Eye (tissue), 1 donor: ENCODE measurements at places on chromosomes 13 and 19.

- DNase-seq = no peak
Measured at GRCh38 chr13:20740021-20740420, 33.7 kb downstream of the EEF1AKMT1 start.

- DNase-seq = no peak
Measured at GRCh38 chr19:31946491-31946890, 398.9 kb upstream of the ZNF507 start.

- DNase-seq = no peak
Measured at GRCh38 chr13:103236213-103236612, 170.0 kb upstream of the SLC10A2 start.

DNA sequence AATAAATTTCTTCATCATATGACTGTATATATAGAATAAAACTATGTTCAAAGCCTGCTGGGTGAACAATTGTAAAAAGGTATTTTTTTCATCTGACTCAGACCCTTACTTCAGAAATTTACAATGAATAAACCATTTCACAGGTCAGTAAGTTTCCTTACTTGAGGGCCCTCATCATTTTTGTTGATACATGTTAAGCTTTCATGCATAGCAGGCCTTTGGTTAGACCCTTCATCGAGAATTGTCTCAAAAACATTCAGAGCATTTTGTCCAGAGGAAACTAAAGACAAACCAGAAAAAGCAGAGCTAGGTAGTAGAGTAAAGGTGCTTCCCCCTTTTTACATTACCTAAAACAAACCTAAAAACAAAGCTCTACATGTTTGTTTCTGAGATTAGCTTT, 46.2 kb downstream of the FNDC3A start:
- DNase-seq = no peak

DNA sequence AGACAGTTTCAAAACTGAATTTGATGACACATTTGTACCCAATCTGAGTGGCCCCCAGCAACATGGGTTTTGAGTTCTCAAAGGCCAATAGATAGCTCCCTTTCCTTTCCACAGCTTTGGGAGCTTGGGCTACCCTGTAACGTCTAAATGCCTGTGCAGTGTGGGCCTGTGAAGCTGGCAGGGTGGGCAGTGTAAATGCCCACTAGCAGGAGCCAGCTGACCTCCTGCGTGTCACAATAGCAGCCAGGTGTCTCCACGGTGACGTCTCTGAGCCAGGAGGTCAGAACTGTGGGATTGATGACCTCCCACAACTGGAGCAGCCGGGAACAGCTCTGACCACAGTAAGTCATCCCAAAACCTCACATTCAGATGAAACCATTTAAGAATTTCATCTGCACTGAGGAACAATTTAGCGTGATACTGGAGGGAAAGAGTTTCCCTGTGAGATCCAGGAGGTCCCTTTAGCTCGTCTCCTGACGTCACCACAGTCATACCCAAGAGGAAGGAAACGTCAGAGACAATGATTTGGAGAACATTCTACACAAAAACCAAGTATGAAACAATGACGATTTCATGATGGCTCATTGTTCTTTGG, at the start of gene IPO5:
Gene IPO5, plus strand, starts transcription at position 300 of the 595 bp plus-strand sequence. CDS start 23,022 bp downstream, outside the sequence.
- DNase-seq = no peak

- no peak for DNase-seq
Measured at GRCh38 chr19:2425622-2426581, 1.5 kb downstream of the TIMM13 start.

GRCh38 chr13:74825152-74825937, 656.6 kb downstream of the TBC1D4 start:
- DNase-seq = peak; percentile 16

GRCh38 chr13:97967948-97968347, 14.5 kb downstream of the IPO5 start:
- DNase-seq = peak; percentile 47

DNA sequence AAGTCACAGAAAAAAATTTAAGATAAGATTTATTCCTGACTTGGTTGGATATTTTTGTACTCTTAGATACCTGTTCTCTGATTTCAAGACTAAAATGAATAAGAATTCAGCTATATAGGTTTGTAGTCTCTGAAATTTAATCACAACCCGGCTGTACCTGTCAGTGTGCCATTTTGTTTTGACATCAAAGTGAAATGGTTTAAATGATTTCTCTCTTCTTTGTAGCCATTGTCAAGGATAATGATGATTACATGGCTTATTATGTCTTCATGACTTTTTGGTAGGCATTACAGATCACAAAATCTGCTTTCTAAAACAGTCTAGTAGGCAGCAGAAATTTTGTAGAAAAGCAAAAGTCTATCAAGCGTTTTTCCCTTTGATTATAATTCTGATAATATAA, 72.5 kb downstream of the PCDH17 start:
- DNase-seq = no peak

DNA sequence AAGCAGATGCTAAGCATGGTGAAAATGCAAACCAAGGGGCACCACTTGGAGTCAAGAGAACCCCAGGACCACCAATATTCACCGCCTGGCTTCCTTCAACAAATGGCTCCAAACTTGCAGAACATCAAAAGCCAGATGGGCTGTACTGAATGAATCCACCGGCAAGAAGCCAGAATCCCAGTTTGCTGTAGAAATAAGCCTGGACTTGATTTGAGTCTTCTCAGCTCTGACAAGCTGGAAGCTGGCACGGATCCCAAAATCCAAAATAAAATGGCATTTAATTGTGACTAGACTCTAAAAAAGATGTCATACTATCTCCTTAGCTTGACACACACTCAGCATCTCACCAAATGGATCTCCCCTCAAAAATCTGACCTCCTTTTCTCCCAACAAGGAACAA, 11.9 kb downstream of the EFNB2 start:
- DNase-seq = peak; percentile 57

GRCh38 chr19:3694361-3695123, 5.7 kb downstream of the PIP5K1C start:
- DNase-seq = no peak

GRCh38 chr13:77513719-77514335, 21.7 kb upstream of the SCEL start:
- no peak for DNase-seq

DNA sequence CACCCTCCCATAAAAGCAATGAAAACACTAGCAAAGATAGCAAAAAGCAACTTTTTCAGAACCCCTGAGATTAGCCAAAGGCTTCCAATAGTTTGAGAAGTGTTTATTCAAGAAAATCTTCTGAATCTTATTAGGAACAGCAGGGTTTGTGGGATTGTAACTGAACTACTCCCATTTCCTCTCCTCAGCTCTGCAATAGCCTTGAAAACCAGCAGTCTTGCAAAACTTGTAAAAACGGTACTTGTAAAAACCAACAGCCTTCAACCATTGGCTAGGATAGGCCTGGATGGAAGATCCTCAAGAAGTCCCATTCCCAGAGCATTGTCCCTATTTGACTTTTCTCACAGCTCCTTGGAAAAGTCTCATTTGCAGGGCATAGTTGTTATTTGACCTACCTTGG, 12.1 kb downstream of the RNASEH2B start:
- no peak for DNase-seq
